ENCODE measurements at places on chromosomes 2 and 18.

- peak; percentile 75 for DNase-seq
These were observed 37.6 kb downstream of the C18orf63 start for GRCh38 chr18:74353169-74353775.

DNA sequence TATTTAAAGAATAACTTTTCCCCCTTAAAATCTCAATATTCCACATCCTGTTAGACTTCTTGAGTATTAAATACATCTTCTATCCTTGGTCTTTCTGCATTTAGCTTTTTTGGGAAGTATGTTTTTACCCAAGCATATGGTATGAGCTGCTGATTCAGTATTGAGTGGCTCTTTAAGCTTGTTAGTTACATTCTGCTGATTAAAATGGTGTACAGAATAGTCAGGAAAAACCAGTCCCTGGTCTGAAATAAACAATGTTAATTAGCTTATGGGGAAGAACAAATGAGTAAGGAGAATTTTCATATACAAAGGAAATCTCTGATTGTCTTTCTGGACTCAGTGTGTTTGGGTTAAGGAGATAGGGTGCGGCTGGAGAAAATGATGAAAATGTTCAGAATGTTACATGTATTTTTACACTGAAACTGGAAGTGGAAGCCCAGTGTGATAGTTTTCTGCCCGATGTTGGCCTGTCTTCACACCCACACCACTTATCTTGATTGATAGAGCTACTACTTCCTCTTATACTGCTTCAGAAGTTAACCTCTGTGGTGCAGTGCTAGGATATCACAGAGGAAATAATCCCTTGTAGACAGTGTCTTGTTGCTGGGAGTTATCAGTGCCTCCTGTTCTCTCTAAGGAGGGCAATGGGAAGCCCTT lies 84.0 kb downstream of the MSH2 start:
- DNase-seq: no peak

DNA sequence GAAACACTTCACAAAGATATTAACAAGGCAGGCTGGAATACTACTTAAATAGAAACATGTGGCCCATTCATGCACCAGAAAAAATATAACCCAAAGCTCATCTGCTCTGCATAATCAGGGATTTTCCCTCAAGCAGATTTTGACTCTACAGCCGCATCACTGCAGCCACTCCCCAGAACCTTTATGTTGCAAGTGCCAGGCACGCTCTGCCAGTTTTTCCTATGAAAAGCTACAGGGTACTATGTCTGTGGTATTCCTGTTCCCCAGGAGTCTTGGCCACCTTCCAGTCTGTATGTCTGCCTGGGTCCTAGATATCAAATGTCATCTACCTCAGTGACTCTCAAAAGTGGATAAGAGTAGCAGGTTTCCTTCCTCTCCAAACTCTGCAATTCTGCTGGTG lies 3.8 kb downstream of the COA5 start:
- DNase-seq: peak; percentile 8

DNA sequence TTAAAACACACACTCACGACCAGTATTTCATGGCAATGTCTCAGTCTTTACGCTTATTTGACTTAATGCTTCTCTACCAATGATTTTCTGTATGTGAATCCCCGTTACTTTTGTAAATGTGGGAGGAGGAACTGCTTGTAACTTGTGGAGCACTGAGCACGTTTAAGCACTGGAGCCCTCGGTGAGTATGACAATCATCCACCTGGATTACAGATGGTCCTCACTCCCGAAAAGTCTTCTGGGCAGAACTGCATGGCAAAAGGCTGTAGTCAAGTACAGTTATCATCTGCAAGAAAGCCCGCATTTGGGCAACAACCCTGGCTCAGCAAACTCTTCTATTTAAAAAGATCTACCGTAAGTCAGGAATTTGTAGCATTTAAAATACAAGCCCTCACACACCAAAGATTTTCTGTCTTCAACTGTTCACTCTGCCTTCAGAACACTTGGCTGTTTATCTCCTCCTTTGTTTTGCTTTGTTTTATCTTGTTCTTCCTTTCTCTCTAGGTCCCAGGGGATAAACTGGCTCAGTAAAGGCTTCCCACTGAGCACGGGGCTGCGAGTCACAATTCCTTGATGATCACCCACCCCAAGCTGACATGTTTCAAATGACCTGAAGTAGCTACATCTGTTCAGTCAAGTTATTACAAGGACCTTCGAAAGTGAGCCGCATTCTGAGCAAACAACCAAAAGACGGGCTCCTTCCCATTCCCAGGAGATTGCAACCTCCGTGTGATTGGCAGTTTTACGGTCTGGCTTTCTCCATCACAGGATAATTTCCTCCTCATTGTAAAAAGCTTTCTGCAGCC lies 102.2 kb downstream of the DLGAP1 start:
- no peak for DNase-seq

- DNase-seq: no peak
These were observed 11.9 kb downstream of the IL18RAP start for GRCh38 chr2:102434655-102435381.

DNA sequence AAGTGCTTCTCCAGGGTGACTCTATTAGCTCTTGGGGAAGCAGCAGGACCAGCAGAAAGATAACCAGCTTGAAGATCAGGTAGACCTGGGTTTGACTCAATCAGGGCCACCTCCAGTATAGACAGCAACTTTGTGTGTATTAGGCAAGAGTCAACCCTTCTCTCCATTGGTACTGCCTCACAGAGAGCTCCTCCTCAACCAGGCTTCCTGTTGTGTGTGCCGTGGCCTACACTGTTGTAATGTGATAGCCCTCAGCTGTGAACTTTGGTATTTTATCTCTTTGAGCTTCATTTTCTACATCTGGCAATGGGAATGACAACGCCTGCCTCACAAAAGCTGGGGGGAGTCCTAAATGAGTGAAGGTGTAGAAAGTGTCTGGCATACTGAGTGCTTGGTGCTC lies 17.0 kb upstream of the MAP3K20 start:
- DNase-seq: no peak

DNA sequence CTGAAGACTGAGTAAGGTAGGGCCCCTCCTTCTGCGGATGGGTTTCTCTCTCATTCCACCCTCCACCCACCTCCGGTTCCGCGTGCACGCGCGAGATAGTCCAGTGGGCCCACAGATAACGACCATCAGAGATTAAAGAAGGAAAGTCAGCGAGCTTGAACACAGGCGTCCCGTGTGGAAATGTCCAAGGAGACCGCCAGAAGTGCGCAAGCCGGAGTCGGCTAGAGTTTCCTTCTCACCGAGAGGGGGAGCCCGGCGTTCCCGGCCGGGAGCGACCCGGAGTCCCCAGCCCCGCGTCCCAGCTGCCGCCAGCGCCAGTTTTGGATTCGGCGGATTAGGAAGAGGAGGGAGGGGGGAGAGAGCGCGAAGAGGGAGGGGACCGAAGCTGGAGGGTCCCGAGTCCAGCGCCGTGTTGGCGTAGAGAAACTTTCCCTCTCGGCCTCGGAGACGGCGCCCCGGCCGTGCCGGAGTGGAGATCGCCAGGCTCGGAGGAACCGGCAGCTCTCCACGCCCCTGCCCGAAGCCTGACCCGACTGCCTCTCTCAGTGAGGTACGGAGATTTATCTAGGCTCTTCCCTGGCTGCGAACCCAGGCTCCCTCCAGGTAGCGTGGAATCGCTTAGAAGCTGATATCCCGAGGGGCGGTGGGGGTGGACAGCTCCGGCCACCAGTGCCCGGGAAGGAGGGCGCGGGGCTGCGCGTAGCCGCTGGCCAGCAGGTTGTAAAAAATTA lies at the start of gene GULP1:
GULP1 (plus strand) TSS at position 258 of the 731 bp plus-strand sequence. CDS start 185,829 bp downstream, outside the sequence.
- DNase-seq: peak; percentile 64

DNA sequence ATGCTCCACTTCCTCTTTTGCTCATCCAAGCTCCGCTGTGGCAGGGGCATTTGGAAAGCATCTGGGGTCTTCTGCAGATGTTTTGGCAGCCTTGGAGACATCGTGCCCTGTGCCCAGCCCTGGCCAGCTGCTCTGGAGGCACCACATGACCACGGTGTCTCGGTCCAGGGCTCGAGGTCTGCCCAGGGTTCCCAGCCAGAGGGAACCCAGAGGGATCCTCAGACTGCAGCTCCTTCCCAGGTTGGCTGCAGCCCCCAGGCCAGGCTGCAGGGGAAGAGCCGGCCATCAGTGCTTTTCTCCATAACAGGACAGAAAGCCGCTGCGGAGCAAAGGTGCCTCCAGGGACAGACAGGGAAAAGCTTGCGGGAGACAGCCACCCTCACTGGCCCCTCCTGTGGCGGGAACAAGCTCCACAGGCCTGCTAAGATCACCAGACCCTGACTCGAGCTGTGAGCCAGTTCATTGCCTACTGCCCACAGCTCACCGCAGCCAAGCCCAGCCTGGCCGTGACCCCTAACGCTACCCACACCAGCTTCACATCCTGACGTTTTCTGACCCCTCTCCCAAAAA lies 74.7 kb downstream of the SMAD7 start:
- no peak for DNase-seq

- no peak for DNase-seq
These were observed 1.0 kb upstream of the NPHP1 start for GRCh38 chr2:110205660-110206455.

DNA sequence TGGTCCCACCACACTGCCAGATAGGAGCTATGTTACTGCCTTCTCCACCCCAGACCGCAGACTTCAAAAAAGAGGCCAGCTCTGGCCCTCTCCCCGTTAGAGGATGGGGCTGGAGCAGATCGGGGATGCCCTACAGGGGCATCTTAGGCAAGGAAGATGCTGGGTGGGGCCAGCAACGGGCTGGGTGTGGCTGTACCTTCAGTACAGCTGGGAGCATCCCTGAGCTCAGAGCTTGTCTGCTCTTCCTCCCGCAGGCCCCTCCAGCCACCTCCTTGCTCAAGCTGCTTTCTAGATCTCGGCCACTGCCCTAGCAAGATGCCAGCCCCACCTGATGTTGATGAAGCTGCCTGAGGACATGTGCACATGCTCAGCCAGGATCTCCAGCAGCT lies 9.8 kb downstream of the PTPRN start:
- no peak for DNase-seq

GRCh38 chr2:193542762-193543161 lies 1348.0 kb upstream of the TMEFF2 start:
- no peak for DNase-seq

DNA sequence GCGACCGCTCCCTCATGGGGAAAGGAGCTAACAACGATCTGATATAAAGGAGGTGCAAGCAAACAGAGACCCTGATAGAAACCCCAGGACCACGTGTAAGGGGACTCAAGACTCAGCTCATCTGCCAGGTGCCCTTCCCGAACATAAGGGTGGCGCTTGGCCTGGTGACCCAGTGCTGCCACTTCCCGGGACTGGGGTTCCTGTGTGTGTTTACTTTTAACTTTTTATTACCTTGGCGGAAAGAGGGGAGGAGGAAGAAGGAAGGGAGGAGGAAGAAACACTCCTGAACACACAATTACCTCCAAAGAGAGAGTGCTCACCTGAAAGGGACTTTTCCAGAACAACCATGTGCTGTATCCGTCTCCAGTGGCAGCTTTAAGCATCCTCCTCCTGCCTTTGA lies 56.5 kb upstream of the EDAR start:
- no peak for DNase-seq

- DNase-seq: peak; percentile 39
These were observed 32.7 kb downstream of the SIX3 start for GRCh38 chr2:44974064-44974715.

DNA sequence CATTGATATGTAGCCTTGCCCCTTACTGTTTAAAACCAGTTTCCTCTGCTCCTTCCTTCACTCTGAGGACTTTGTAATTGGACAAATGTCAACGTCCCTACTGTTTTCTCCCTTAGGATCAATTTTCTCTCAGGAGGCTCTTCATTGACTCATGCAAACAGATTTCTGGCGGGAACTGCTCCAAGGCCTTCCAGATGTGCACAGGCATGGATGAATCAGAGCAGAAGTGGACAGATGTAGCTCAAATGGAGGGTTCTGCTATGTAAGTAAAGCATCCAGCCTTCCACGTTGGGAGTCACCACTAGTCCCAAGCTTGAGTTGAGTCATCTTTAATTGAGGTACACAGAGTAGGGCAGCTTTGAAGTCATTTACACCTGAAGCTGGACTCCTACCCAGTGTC lies 34.1 kb upstream of the ZDBF2 start:
- peak; percentile 33 for DNase-seq

DNA sequence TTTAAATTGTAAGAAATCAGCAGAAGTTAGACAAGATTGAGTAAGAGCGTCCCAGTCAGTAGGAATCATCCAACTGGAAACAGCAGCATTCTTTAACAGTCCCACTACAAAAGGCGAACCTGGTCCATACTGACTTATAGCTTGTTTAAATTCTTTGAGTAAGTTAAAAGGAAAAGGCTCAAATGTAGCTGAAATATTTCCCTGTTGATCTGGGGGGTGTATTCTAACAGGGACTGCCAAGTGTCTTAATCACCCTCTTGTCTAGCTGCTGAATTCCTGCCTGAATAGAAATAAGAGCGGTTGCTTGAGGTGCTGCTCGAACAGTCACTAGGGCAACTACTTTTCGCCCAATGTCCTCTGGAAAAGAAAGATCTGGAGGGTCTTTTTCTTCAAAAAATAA lies 56.4 kb upstream of the FMNL2 start:
- peak; percentile 38 for DNase-seq

- peak; percentile 26 for DNase-seq
These were observed 749 bp upstream of the PTMA start for GRCh38 chr2:231707625-231707926.

All from AG10803 (cell line).